ENCODE measurements at places on chromosomes 5 and 9. TPM values are rescaled to one million over a fixed set of nuclear protein-coding genes. Genes with fewer than 3 reads are reported as not detected.

ENHO gene
- total RNA-seq, result 4.1 TPM

FOXI1 gene
- 2.2 TPM for total RNA-seq

SLC34A1 gene
- total RNA-seq, result not detected

SLC36A2 gene
- not detected for total RNA-seq

PCDH1 gene
- total RNA-seq, result 140 TPM

CCL19 gene
- not detected for total RNA-seq

AQP3 gene
- total RNA-seq, result 6.0 TPM

DNA sequence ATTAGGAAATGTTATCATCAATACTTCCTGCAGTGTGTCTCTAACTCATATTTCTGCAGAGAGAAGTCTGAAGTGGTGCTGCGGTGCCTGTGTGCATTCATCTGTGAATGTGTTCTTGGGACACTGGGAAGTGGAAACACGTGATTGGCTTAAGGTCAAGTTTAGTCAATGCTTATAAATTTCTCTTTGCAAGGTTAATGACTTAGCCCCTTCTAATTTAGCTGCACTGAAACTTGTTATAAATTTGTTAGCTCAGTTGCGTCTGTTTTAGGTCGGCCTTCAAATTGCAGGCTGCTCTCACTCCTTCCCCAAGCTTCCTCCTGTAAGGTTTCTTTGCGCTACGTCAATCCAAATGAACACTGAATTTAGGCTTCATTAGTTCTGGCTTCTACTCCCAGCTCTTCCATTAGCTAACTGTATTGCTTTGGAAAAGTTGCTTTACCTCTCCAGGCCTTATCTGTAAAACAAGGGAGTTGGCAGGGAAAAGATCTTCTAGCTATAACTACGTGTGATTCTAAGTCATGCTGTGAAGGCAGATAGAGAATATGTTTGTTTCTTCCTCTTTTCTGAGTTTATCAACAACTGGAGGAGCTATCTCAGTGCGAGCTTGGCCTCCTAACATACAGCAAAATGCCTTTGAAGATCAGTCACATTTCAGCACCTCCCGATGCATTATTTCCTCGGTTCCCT is 341.8 kb downstream of the NFIB start:
- H3K36me3 ChIP-seq, result no peaks in the 10 kb centered on the region
- H3K27me3 ChIP-seq, result no peaks in the 10 kb centered on the region
- DNase-seq, result no peak
- H3K4me1 ChIP-seq, result peaks cover 2% of the 10 kb centered on the region
- no peak overlapping the region for H3K4me3 ChIP-seq

DNA sequence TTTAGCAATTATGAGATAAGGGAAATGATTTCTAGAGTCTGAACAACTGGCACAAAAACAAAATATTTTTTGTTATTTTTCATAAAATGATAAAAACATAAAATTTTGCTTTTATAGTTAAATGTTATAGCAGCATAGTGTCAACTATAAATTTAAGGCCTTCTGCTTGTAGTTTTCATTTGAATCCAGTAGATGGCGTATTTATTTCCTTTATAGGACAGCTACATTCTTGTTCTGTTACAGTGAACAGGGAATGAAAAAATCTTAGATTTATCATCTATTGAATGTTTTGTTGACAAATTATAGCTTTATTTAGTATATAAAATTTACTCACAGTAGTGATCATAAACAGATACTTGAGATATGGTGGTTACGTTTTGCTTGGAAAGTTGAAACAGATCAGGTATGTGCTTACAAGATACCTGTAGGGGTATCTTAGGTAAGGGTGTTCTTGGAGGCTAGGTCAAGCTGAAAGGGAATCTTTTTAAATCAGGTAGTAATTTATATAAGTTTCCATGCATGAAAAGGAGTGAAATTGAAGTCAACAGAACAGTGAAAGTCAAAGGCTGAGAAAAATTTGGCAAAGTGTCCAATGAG is 239.3 kb upstream of the GRIN3A start:
- no peak overlapping the region for H3K27ac ChIP-seq
- H3K36me3 ChIP-seq, result no peaks in the 10 kb centered on the region
- DNase-seq, result no peak
- H3K4me3 ChIP-seq, result no peak overlapping the region
- no peaks in the 10 kb centered on the region for H3K27me3 ChIP-seq

DNA sequence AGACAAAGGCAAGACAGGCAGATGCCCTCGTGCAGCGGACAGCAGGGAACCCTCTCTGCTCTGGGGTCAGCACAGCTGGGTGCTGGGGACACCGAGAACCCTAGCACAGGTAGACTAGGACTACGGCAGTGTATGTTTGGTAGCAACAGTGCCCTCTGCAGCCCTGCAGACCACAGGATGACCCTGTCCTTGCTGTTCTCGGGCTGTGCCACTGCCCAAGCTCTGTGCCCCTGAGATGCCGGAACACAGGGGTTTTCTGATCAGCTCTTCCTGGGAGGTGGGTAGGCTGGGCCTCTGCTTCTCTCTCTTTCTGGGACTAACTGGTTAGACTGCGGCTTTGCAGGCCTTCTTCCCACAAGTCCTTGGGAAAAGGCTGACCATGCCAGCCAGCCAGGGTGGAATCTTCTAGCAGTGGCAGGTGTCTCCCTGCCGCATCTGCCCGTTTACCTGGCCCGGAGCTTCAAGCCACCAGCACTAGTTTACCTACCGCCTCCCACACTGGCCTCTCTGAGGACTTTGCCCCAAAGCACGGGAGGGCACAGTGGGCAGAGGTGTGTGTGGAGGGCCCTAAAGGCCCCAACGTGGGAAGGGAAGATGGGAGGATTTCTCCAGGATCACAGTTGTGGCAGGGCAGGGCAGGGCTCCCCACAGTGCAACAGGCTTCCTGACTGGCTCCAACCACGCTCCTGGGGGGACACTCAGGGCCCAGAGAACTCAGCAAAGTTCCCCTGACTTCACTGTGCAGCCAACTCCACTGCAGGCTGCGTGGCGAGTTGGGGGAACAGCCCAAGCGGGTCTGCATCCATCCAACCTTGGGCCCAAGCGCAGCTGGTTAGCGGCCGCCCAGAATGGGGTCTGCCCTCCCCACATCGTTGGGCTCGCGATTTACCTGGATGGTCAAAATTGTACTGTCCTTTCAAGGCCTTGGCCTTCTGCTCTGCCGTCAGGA is 1.2 kb downstream of the UCK1 start:
- DNase-seq, result no peak
- peak overlapping the region; percentile 86 for H3K4me3 ChIP-seq
- no peaks in the 10 kb centered on the region for H3K4me1 ChIP-seq

- DNase-seq, result no peak
- H3K27me3 ChIP-seq, result no peaks in the 10 kb centered on the region
- no peak overlapping the region for H3K27ac ChIP-seq
- no peak overlapping the region for H3K4me3 ChIP-seq
- no peaks in the 10 kb centered on the region for H3K36me3 ChIP-seq
Observed at GRCh38 chr5:38794986-38795385, 50.8 kb upstream of the OSMR start.

DNA sequence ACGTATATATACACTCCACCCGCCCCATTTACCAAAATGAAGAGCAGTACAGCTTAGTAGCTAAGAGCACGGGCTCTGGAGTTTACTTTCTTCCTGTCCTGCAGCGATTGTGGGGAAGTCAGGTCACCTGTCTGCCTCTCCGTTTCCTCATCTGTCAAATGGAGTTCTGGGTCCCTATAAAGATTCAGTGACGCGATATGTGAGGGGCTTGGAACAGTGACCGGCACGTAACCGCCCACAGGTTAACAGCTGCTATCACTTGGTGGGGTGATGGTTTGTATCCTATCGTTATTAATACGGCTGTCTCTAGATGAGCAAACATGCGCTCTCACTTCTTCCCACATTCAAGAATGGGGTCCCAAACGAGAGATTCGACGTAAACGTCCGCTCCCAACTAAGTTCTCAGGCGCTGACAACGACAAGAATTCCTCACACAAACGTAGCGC is 426 bp downstream of the FAM114A2 start:
- DNase-seq, result no peak
- H3K4me1 ChIP-seq, result peaks cover 23% of the 10 kb centered on the region
- no peaks in the 10 kb centered on the region for H3K36me3 ChIP-seq
- peak overlapping the region; percentile 95 for H3K27ac ChIP-seq
- H3K27me3 ChIP-seq, result no peaks in the 10 kb centered on the region

GRCh38 chr5:58738336-58738735 is 155.5 kb downstream of the RAB3C start:
- no peaks in the 10 kb centered on the region for H3K36me3 ChIP-seq
- no peak for DNase-seq
- no peaks in the 10 kb centered on the region for H3K27me3 ChIP-seq
- H3K4me1 ChIP-seq, result no peaks in the 10 kb centered on the region

DNA sequence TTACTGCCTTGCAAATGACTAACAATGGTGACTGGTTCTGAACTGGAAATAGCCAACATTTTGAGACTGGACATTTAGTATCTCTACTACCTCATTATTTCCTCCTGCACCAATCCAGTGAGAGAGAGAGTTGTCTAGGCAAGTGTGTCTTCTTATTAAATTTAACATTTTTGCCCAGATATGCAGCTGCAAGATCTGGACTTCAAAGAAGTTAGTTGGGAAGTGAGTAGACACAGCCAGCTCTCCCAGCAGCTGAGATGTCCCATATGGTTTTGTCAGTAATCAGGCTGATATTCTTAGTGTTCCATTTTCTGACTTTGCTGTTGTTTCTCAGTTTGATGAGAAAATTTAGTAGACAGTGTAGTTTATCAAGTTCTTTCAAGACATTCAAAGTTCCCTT is 1778.8 kb upstream of the CDH6 start:
- no peak for DNase-seq

GRCh38 chr5:56191656-56192055 is 41.5 kb downstream of the ANKRD55 start:
- H3K27ac ChIP-seq, result peak overlapping the region; percentile 66
- no peaks in the 10 kb centered on the region for H3K27me3 ChIP-seq
- DNase-seq, result no peak

GRCh38 chr5:40446910-40447309 is 232.8 kb upstream of the PTGER4 start:
- peaks cover 4% of the 10 kb centered on the region for H3K4me1 ChIP-seq
- no peaks in the 10 kb centered on the region for H3K36me3 ChIP-seq
- DNase-seq, result no peak
- H3K27me3 ChIP-seq, result no peaks in the 10 kb centered on the region
- no peak overlapping the region for H3K27ac ChIP-seq

GRCh38 chr5:59174248-59174844 is 591.5 kb downstream of the RAB3C start:
- no peaks in the 10 kb centered on the region for H3K27me3 ChIP-seq
- H3K27ac ChIP-seq, result no peak overlapping the region
- DNase-seq, result peak; percentile 15
- H3K36me3 ChIP-seq, result peaks cover 3% of the 10 kb centered on the region
- no peak overlapping the region for H3K4me3 ChIP-seq

DNA sequence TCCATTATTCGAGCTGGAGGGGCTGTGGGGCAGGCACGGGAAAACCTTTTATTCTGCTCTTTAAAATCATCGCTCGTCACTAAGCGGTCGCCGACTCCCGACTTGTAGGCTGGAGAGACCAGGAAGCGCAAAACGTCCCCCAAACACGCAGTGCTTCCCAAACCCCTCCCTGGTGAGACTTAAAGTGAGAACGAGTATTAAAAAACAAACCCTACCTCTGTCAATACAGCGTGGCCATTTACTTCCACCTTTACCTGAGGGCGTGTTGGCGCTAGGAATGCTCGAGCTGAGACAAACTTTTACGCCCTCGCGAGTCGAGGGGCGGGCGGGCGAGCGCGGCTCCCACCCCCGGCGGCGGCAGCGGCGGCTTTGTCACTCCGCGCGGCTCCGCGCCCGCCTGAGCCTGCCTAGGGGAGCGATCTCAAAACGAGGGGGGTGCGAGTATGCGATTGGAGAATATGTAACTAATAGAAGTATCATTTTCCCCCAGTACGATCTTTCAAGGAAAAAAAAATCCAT is at the start of gene NR2F1-AS1:
NR2F1-AS1 (minus strand) TSS at position 293 of the 519 bp plus-strand sequence.
- peak within 1 kb of the TSS; percentile 75 for H3K4me3 ChIP-seq
- no peak within 1 kb of the TSS for H3K27ac ChIP-seq
- H3K4me1 ChIP-seq, result peaks cover 22% of the 10 kb centered on the region
- DNase-seq, result no peak
- H3K27me3 ChIP-seq, result peaks cover 25% of the 10 kb centered on the region

Data from endothelial cell (in vitro differentiated cells).